ENCODE measurements at places on chromosomes 12 and 14.

- no peak for DNase-seq
These were observed 296.1 kb upstream of the SYT1 start for GRCh38 chr12:78568321-78569020.

DNA sequence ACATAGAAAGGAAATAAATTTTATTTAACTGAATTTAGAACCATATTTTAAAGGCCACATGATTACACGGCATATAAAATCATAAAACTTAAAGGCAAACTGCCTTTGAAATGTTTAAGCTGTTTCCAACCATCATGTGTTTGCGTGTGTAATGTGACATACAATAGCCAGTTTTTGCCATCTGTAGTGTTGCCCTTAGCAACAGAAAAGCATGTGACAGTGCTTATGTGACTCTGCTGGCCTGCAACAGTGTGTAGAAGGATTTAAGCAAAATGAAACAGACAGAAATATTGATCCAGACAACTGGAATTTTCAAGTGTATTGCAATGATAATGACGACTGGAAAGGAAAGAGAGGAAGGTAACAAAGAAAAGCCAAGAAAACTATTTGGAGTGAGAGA, 49.5 kb downstream of the TSPAN19 start:
- no peak for DNase-seq

DNA sequence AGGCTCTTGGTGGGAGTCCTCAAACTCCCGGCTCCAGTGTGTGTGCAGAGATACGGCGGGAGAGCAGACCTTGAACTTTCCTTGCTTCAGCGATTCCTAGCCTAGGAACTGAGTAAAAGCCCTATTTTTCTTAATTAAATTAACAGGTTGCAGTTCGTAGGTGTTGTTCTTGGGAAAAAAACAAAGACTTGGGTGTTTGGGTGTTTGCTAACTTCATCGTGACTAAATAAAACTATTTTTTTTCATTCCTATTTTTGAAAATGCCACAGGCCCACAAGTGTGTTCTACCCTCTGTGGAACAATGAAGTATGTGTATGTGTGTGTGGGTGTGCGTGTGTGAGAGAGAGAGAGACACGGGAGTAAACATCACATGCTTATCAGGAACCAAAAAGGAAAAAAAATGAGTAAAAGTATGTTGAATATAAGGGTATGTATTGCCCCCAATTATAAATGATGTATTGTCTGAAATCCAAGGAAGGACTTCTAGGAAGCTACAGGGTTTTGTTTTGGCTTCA, 651 bp downstream of the TMEM117 start:
- DNase-seq, result peak; percentile 39

GRCh38 chr14:69093631-69094421, 59.1 kb downstream of the DCAF5 start:
- DNase-seq, result no peak

DNA sequence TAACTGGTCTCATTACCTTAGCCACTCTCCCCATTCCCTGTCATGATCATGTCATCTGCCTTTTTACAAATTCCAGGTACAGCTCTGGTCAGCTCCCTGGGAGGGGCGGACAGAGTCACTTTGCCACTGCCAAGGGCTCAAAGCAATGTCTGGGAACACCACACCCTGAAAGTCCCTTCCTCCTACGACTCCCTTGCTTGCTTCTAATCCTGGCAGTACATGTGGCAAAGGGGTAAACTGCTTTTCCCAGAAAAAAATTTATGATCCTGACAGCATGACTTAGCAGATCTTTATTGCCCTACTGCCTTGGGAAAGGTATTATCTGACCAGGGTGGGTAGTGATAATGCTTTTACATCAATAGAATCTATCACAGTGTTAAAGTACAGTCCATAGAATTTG, 376.0 kb upstream of the PDE3A start:
- no peak for DNase-seq

DNA sequence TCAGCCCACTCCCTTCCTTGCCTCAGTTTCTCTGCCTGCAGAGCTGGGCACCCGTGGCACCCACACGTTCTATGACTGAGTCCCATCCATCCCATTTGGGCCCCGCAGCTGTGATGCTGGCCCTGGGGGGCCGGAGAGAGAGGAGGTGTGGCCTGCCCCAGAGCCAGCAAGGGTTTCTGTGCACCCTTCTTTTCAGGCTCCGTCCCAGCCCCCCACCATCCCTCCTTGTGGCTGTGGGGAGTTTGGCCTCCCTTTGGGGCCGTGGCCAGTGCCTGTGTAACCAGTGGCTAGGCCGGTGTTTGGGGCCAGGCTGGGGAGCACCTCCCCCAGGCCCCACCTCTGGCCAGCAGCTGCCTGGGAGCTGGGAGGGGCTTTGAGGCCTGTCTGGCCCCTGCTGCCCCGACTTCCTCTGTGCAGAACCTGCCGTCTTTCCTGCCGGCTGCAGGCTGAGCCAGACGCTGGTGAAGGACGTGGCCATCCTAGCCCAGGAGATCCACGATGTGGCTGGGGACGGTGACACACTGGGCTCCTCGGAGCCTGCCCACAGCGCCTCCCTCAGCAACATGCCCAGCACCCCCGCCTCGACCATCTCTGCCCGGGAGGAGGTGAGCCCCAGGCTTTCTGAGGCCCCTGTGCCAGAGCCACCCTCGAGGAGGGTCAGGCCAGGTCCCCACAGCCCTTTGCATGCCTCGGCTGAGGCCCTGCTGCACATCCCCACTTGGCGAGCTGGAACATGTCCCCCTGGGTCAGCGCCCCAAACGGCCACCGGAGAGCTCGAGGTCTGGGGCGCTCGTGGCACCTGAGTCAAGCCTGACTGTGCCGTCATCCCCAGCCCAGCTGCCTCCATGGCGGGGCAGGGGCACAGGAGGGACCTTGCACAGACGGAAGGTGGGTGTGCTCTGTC, 27.7 kb downstream of the CEP170B start:
- no peak for DNase-seq

DNA sequence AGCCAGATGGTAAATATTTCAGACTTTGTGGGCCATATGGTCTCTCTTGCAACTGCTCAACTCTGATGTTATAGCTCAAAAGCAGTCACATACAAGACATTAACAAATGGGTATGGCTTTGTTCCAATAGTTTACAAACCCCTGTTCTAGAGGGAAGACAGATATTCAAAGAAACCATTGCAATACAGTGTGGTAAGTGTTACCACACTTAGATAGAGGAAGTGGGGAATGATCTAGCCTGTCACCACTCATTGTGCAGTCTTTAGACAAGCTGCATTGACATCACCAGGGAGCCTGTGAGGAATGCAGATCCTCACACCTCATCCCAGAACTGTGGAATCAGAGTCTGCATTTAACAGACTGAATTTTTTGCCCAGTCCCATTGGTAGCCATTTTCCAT, 80.0 kb upstream of the RGS6 start:
- peak; percentile 27 for DNase-seq

DNA sequence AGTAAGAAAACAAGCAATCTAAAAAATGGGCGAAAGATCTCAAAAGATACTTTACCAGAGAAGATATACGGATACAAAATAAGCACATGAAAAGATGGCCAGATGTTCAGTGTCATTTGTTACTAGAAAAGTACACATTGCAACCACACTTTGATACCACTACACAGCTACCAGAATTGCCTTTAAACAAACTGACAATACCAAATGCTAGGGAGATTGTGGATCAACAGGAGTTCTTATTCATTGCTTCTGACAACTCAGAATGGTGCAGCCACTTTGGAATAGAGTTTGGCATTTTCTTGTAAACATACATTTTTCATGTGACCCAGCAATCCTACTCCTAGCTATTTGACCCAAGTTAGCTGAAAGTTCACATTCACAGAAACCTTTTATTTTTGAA, 136.3 kb downstream of the FUT8 start:
- no peak for DNase-seq

DNA sequence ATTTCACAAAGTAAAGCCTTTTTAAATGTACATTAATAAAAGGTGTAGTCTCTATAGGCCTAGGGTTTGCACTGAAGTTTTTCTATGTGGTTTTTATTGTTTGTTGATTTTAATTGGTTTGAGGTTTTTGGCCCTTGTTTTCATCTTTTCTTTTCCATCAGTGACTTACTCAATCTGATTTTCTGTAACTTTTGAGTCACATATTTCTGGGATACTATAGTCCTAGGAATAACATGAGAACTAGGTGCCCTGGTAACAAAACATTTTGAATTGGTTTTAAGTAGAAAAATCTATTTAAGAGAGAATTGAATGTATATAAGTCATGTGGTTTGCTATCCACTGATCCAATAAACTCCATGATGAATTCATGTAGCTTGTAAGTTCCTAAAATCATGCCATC, 311.9 kb downstream of the CEP128 start:
- DNase-seq, result no peak

GRCh38 chr12:49021292-49021915, 2.8 kb upstream of the PRKAG1 start:
- DNase-seq, result no peak

DNA sequence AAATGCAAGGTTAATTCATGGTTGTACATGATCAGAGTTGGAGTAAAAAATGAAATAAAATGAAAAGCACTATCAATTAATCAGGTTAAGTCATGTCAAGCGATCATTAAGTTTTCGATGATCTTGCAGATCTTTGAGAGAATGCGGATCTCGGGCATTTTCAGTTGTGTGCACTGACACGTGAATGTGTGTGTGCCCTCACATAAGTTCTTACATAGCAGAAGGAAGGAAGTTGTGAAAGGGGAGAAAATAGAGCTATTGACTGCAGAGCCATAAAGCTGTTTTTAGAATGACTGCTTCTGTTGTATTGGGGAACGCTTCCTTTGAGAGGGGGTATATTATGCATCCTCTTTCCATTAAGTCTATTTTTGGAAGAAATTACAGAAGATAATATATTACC, 101.3 kb downstream of the HMGA2 start:
- DNase-seq, result no peak

DNA sequence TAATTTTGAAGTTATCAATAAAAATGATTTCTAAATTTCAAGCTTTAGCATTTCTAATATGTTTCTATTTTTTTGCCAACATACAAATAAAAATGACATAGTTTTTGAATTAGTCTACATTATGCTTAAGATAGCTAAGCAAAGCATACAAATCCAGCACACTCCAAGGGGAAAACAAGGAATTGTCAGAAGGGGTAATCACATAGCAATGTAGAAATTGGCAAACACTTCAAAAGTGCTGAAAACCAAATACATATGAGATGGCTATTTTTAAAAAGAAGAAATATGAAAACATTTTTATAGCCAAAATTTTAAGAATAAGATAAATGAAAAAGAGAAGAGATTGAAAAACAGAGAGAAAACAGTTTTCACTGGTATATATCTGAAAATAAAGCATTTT, 308.0 kb downstream of the SLC6A15 start:
- DNase-seq, result no peak

- DNase-seq, result no peak
These were observed 47.5 kb upstream of the DDX11 start for GRCh38 chr12:31026202-31026601.

DNA sequence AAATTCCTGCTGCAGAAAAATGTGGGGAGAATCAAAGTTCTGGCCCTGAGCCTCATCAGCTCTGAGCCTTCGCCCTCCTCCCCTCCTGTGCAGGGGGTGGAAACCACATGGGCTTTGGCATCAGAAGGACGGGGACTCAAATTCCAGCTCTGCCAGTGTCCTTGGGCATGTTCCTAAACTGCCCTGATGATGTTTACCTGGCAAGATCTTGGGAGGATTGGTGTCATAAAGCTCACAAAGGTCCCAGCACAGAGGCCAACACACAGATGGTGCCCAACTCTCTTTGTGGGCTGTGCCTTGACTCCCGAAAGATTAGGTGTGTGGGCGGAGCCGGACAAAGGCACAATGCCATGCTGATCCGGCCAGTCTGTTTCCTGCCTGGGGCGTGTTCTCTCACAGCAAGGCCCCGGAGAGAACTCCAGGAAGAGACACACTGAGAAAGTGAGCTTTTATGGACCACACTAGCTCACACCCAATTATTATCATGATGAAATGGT, 20.5 kb upstream of the CLMN start:
- DNase-seq, result peak; percentile 28

GRCh38 chr12:29738365-29738764, 45.4 kb downstream of the TMTC1 start:
- DNase-seq, result no peak

DNA sequence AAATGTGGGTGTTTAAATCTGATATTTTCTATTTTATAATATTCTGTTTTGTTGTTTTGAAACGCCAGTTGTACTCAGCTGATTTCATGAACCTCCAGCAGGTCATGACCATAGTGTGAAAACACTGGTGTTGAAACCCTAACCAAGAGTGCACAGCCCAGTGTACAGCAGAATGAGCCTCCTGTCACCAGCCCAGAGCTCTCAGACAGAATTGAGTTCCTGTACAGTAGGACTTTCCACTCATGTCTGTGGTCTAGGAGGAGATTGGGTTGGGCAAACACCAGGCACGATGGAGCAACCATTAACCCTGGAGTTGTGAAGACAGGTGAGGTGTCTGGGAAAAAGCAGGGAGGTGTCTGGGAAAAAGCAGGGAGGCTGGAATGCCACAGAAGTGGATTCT, 908.8 kb downstream of the VRK1 start:
- DNase-seq, result no peak

DNA sequence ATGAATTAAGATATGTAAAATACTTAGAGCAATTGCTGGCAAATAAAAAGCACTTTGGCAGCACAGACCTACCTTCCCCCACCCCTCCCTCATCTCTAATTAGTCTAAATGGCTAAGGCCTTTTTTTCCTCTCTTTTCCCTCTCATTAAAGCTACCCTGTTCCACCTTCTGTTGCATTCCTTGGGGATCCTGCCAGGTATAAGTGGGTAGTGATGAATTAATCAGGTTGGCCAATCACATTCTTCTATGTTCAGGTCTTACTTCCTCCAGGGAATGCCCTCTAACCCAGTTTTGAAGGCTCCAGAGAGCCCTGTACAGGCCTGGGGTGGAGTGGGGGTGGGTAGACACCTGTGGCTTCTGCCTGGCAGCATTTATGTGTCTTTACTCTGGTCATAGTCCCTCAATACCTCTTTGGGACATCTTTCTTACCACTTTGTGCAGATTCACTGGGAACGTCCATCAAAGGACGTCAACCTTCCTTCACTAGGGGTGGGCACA, 28.4 kb downstream of the HSPB8 start:
- DNase-seq, result no peak

DNA sequence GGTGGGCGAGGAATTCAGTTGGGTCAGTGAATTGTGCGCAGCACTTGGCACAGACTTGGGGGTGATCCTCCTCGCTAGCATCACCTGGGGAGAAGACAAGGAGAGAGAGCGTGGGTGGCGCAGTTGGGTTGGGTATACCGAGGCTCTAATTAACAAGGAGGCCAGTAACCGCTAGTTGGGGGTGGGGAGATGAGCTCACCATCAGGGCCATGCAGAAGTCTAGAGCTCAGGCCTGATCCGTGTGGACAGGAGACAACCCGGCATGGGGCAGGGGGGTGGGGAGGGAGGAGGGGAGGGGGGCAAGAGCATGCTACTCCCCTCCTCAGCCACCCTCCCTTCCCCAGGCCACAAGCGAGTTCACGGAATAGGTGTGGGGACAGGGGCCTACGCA, 580 bp downstream of the SALL2 start:
- DNase-seq, result peak; percentile 9

DNA sequence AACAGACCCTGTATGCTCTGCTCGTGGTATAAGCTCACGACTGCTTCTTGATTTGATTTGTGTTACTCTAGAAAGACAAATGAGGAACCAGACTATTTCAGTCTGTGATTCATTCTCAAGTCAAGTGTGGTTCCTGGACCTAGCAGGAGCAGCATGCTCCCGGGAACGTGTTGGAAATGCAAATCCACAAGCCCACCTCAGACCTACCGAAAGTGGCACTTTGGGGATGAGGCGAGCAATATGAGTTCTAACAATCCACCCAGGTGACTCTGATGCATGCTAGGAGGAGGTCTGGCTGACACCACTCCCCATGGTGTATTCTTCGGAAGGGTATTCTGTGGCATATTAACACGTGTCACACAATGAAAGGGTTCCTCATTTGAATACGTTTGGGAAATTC, 59.5 kb upstream of the TMX1 start:
- no peak for DNase-seq
